ENCODE measurements at places on chromosomes 7 and 10. TPM values are rescaled to one million over a fixed set of nuclear protein-coding genes. Genes with fewer than 3 reads are reported as not detected.

DNA sequence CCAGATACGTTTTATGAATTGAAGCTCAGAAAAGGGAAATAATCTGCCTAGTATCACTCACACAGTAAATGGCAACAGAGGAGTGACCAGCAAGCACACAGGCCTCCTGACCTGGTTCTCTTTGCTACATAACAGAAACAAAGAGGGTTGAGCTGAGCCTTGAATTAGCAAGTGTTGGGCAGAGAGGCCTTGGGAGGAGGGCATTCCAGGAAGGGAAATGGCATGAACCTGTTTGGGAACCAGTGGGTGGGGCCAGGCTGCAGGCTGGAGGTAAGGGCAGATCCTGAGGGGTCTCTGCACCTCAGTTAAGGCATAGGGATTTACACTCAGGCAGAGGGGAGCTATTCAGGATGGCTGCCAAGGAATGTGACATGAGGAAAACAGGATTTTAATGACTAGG lies 24.8 kb upstream of the CYCS start:
- DNase-seq, result no peak

AGAP9 gene
- total RNA-seq, result 8.5 TPM

MYO1G gene
- total RNA-seq, result 0.92 TPM

SFRP4 gene
- 0.46 TPM for total RNA-seq

DNA sequence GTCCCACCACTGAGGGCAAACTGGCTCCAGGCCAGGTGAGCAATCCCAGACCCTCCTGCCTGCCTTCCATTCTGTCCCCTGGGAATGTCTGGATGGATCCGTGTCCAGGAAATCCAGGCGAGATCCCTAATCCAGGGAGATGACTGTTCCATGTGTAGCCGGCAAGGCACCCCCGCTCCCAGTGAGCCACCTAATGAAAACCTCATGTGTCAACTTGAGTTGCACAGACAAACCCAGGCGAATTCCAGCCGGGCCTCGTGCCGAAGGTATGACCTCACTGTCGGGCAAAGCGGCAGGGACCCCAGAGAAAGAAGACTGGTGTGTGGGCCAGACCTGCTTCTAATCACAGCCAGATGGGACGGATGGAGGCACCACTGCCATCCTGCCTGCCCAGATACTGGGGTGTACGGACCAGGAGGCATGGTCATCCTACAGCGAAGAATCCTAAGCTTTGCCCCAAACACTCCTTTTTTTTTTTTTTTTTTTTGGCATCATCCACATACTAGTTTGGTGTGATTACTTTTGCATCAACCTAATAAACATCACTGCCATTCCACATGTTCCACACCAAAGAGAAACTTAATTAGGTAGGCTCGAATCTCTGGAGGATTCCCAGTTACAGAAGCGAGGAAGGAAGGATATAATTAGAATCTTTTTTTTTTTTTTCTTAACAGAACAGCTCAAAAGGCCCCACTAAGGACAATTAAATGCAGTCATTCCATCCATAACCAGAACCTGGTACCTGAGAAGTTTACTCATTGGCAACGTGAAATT lies 313.1 kb downstream of the CALN1 start:
- no peak for DNase-seq

DNA sequence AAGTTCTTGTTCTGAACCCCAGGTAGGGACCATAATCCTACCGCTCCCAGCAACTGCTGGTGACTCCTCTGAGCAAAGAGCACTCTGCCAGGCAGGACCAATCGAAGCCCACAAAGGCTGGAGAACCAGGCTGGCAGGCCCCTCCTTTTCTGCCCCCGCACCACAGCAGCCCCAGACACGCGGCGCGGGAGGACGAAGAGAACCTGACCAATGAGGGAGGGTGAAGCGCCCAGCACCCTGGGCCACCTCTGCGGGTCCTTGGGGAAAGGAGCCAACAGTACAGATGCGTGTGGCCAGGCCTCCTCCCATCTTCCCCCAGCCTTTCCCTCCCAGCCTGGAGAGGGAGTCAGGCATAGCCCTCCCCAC lies 25.9 kb downstream of the CTBP2 start:
- no peak for DNase-seq

DNA sequence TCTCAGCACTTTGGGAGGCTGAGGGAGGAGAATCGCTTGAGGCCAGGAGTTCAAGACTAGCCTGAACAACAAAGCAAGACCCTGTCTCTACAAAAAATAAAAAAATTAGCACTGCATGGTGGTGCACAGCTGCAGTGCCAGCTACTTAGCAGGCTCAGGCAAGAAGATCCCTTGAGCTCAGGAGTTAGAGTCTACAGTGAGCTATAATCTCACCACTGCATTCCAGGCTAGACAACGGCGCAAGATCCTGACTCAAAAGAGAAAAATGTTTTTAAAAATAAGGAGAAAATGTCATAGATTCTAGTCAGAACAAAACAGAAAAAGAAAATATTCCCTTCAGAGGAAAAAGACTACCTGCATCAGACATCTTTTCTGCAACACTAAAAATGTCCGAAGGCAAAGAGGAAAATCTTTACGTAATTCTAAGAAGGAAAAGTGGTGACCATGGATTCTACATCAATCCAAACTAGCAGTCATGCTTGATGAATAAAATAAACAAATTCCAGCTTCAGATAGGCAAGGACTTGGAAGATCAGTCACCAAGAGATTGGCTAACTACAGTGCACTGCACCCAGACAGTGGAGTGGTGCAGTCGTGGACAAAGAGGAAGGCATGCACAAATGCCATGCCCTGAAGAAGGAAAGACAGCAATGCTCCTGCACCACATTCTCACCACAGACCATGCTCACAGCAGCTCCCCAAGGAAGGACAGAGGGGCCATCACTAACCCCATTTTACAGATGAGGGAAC lies 54.3 kb downstream of the ERCC6 start:
- no peak for DNase-seq

- DNase-seq, result no peak
These were observed 3.0 kb downstream of the PIP4K2A start for GRCh38 chr10:22711373-22711772.

GRCh38 chr7:134789967-134790685 lies 10.7 kb downstream of the CALD1 start:
- no peak for DNase-seq

- DNase-seq, result no peak
These were observed 181.3 kb downstream of the SDK1 start for GRCh38 chr7:3482147-3482921.

DNA sequence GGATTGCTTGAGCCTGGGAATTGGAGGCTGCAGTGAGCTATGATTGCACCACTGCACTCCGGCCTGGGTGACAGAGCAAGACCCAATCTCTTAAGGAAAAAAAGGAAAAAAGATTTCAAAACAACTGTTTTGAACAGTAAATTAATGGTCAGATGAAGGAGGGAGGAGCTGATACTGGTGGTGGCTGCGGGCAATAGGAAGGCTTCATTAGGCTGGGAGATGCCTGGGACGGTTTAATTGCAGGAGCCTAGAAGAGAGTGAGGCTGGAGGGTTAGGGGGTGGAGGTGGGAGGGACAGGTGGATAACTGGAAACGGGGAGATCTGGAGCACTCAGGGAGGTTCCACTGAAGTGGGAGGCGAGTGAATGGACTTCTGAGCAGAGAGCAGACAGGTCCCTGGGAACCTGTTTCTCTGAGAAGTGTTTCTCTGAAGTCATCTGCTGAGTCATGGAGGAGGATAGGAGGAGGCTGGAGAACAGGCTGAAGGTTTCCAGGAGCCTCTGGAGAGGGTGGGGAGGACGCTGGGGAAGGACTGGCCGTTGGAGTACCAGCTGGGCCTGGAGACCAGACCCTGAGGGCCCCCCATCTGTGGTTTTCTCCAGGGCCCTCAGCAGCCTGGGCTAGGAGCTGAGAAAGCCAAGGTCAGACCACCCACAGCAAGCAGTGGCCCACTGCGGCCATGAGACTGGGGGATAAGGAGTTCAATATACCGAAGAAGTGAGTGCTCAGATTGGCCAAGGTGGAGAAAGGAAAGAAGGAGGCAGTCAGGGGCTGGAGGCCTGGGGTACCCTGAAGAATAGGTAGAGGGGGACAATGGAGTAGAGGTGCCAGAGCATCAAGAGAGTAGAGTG lies 14.4 kb upstream of the YWHAG start:
- no peak for DNase-seq

Measured in right lobe of liver (tissue), 6 donors.